ENCODE measurements at places on chromosomes 5 and 9.

DNA sequence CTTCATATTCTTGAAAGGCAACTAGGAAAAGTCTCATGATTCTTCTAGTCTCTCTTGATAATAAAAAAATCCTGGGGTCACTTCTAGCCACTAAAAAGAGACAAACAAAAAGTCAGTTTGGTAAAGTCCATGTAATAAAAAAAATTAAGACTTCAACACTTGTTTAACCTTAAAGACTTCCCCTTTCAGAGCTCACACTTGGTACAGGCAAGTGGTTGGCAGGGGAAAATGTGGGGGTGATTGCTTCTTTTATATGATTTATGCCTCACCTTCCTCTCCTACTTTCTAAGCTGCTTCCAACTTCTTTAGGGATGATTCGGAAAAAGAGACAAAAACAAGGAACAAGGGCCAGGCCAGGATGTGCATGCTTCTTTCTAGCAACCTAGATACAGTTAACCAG, 5.1 kb upstream of the ERCC6L2 start:
- DNase-seq: no peak

GRCh38 chr5:5340206-5340729, 82.2 kb upstream of the ICE1 start:
- DNase-seq: peak; percentile 93

DNA sequence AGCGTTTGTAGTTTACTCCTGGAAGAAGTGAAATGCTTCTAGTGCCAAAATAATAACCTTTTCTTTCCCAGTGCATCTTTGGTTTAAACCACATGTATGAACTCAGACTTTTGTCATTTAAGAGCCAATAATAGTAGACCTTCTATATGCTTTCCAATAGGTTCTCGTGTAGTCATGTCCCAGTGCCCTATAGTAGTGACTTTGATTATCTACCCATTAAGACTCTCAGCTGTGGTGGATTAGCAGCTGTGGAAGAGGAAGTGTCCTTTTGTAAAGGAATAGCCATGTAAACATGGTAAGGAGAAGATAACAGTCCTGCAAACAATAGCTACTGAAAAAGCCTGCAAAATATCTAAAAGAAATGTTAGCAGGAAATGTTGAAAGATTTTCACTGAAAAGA, 765.3 kb downstream of the MTRR start:
- no peak for DNase-seq

DNA sequence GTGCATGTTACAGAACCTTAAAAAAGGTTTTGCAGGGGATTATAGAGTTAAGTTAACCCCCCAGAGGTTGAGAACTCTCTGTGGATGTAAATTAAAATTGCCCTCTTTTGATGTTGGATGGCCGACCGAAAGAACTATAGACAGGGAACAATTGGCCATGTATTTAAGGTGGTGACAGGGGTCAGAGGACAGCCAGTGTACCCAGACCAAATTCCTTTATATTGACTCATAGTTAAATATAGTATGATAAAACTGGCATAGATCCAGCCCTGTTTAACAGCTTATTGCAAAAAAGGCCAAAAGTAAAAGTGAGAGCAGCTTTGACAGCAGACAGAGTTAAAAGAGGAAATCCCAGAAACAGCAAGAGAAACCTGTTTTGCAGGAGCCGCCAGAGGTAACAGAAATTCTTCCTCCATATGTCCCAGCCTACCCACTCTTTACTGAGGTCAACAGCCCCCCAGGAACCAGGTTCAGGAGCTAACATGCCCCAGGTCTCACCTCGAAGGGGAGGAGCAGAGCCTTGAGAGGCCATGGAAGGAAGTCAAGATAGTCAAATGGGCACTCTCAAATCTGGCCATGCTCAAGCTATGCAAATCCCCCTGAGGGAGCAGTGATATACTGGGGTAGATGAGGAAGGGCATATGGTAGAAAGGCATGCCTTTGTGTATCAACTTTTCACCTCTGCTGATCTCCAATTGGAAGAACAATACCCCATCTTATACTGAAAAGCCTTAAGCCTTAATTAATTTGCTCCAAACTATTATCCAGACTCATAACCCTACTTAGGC, 156.4 kb upstream of the COX7C start:
- DNase-seq: no peak

DNA sequence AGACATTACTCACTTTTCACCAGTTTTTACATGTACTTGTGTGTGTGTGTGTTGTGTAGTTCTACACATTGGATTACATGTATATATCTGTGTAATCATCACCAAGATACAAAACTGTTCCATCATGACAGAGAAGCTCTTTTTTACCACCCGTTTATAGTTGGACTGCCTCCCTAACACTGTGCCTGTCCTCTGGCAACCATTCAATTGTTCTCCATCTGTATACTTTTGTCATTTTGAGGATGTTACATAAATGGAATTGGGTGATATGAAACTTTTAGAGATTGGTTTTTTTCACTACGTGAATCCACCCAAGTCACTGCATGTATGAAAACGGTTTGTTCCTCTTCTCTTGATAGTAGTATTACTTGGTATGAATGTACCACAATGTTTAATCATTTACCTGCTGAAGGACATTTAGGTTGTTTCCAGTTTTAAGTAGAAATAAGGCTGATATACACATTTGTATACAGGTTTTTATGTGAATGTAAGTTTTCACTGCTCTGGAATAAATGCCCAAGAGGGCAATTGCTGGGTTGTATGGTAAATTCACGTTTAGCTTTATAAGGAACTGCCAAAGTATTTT, 126.2 kb downstream of the MAPKAP1 start:
- no peak for DNase-seq

GRCh38 chr9:3732077-3733038, 206.6 kb upstream of the RFX3 start:
- DNase-seq: peak; percentile 79

DNA sequence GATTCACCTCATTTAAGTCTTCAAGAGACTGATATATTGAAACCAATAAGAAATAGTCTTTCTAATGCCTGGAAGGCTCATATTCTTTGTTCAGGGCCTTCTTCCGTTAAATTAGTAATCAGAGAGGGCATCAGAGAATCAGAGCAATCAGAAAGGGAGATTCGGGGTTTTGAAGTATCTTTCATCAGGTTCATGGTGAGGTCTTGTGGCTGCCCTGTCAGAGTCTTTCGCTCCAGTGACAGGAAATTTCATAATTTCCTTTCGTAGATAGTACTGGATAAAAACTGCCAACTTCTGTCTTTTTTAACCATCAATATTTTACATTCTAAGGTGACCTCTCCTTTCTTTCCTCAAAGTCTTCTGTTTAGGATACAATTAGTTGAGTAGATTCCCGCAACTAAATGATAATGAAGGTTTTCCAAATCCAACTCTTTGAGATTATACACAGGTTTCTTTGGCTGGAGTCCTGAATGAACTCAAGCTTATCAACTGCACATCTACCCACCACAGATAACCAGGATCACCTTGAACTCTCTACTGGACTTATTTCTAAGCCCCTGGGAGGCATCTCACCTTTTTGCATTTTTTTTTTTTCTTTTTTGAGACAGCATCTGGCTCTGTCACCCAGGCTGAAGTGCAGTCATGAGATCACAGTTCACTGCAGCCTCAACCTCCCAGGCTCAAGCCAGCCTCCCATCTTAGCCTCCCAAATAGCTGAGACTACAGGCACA, 5.5 kb downstream of the IL31RA start:
- no peak for DNase-seq

- no peak for DNase-seq
Measured at GRCh38 chr5:87579678-87580077, 166.9 kb upstream of the CCNH start.

GRCh38 chr5:141493500-141494422, 4.9 kb downstream of the PCDHGC5 start:
- no peak for DNase-seq

DNA sequence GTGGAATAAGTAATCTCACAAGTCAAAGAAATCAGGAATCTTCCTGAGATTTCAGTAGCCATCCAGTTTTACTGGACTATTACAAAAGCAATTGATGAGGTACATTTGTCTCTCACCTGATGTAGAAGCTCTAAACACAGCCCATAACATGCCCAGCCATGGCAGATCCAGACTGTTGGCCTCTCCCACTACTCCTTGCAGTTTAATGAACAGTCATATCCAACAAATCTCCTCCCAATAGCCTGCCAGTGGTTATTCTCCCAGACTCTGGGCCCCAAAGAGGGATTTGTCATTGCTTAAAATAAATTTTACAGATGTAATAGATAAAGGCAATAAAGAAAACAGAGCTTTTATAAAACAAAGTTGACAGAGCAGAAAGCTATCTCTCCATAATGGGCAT, 80.8 kb downstream of the ZNF608 start:
- no peak for DNase-seq

- DNase-seq: no peak
Measured at GRCh38 chr9:73131461-73131860, 20.2 kb upstream of the ANXA1 start.

GRCh38 chr5:139806111-139806510, 10.5 kb downstream of the PSD2 start:
- DNase-seq: no peak

- DNase-seq: no peak
Measured at GRCh38 chr5:152534641-152535040, 129.6 kb upstream of the NMUR2 start.

DNA sequence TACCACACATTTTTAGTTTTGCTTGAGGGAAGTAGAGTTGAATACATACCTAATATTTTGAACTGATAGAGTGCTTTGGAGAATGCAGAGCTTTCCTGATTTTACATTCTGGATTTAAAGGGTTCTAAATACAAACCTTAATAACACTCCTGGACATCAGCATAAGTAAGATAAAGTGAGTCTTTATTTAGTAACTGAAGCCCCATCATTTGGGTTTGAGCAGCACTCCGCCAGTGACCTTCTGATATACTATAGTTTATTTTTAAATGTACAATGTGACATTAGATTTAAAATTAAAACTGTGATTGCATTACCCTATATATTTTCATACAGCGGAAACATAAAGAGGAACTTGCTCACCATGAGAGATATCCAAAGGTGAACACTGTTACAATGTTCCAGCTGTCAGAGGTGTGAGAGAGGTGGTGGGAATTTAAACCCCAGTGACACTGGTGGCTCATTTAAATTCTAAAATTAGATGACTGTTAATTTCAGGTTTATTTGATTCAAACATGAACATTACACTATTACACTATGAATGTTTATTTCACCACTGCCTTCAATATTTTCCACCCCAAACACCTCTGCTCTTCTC, 203.0 kb upstream of the PCSK5 start:
- DNase-seq: no peak

DNA sequence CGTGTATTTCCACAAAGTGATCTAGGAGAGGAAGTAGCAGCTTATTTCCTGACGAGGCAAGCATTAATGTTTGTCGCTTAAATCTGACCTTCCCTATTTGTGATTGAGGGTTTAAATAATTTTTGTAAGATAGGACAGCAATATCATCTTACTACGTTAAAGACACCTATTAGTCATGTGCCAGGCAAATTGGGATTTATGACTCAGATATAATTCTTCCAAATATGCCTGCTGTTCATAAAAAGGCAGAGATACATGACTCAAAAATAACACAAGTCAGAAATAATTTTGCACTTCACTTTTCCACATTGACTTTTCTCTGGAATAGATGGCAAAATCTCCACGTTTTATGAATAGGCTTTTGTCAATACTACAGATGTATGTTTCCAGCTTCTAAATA, 43.0 kb upstream of the CDH12 start:
- no peak for DNase-seq

DNA sequence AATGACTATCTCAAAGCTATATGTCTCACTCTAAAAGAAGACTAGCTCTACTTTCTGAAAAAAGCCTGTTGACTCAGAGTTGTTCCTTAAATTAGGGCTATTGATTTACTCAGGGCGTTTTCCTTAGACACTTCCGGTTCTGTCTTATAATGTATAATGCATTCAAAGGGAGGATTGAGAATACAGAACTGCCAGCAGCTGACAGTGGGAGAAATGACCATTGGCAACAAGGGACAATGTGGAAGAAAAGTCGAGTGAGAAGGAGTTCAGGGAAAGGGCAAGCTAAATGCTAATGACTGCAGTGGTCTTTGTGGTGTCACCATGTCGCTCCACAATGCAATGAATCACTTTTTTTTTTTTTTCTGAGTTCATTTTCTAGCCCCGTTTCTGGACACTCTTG, 65.7 kb upstream of the ANKH start:
- DNase-seq: no peak

- no peak for DNase-seq
Measured at GRCh38 chr5:179904463-179905160, 3.1 kb downstream of the TBC1D9B start.

DNA sequence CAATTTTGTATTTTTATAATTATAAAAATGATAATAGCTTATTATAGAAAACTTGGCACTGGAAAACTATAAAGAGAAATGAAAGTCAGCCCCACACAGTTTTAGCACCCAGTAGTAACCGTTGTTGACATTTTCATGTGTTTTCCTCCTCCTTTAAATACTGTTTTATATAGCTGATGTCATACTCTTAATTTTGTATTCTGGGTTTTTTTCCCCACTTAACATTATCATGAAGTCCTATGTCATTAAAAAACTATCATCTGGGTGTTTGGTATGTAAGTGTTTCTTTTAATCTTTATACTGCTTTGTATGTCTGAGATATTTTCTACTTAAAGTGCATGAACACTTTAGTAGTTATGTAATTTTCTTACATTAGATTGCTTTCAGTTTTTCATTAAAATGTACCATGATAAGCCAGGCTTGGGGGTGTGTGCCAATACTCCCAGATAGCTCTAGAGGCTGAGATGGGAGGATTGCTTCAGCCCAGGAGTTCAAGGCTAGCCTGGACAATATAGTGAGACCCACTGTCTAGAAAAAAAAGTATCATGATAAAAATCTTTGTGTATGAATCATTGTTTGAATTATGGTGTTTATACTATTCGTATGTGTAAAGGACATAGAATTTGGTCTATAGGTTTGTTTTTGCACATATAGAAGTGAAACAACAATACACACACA, 2.7 kb downstream of the RAD50 start:
- DNase-seq: no peak

DNA sequence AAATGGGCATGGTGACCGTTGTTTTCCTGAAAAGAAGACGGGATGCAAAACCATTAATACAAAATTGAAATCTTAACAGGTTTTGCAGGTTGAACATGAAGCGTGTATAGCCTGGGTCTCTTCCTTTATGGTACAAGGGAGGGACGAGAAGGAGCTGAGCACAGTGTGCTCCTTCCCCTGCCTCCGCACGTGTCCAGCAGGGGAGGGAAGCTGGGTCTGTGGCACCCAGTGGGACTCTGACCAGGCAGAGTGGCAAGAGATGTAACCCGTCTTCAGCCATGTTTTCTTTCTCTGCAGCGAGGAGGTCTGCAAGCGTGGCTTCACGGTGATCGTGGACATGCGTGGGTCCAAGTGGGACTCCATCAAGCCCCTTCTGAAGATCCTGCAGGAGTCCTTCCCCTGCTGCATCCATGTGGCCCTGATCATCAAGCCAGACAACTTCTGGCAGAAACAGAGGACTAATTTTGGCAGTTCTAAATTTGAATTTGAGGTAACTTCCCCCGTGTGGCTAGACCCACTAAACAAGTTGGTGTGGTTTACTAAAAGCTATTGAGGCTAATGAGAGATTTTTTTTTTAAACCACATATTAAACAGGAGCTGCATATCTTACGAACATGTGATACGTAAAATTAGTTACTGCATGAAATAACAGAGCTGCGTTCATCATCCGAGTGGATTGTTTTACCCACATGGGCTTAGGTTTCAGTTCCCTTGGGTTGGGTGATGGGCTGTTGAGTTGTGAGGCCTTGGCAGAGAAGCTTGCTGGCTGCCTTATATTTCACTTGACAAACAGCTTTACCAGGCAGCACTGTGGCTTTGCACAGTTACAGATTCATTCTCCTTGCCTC, 143.7 kb downstream of the TRIO start:
- no peak for DNase-seq

GRCh38 chr5:96876292-96876850, at the start of gene ERAP2:
Gene ERAP2, plus strand, starts transcription at chr5:96876500. Its CDS starts 3,186 bp downstream, at chr5:96879686.
- no peak for DNase-seq

GRCh38 chr9:131693651-131694597, 46.0 kb downstream of the RAPGEF1 start:
- DNase-seq: no peak
